ENCODE measurements at places on chromosomes 2 and 18.

GRCh38 chr2:42036413-42036812, 11.4 kb upstream of the PKDCC start:
- no peak for DNase-seq

- no peak for DNase-seq
Measured at GRCh38 chr2:239201531-239201876, 199.3 kb downstream of the HDAC4 start.

DNA sequence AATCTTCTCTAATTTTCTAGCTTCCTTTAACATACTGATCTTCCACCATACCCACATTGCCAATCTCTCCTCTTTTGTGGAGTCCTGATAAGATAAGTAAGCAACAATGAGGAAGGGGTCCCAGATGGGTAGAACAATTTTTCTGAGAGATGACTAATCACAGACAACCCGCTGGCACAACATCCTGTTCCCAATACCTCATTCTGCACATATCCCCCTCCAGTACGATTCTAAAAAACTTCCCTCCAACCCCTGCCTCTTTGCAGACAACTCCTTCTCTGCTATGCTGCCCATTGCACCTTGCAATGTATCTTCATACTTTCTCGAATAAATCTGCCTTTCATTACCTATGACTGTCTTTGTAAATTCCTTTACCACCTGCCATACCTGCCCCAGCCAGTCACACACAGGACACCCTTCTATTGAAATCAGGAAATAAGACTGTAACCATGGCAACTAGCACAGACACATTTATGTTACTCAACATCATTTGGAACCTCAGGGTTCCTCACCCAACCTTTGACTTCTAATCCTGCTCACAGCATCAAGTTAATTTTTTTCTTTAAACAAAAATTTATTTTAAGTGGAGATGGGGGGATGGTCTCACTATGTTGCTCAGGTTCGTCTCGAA, 7.4 kb upstream of the EXOC6B start:
- DNase-seq, result no peak

DNA sequence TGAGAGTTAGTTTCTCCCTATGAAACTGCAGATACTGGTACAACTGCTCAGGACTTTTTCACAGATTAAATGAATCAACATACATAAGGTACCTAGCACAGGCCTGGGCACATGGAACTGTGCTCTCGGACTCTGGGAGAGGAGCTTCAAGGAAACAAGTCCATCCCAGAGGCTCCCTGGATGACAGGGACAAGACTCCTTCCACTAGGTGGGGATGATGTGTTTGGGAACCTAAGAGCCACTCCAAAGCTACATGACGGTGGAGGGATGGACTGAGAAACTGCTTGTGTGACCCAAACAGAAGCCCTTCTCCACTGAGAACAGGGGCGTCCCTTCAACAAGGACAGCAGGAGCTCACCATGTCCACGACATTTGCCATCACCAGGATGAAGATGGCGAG, 37.1 kb downstream of the CENPO start:
- no peak for DNase-seq

DNA sequence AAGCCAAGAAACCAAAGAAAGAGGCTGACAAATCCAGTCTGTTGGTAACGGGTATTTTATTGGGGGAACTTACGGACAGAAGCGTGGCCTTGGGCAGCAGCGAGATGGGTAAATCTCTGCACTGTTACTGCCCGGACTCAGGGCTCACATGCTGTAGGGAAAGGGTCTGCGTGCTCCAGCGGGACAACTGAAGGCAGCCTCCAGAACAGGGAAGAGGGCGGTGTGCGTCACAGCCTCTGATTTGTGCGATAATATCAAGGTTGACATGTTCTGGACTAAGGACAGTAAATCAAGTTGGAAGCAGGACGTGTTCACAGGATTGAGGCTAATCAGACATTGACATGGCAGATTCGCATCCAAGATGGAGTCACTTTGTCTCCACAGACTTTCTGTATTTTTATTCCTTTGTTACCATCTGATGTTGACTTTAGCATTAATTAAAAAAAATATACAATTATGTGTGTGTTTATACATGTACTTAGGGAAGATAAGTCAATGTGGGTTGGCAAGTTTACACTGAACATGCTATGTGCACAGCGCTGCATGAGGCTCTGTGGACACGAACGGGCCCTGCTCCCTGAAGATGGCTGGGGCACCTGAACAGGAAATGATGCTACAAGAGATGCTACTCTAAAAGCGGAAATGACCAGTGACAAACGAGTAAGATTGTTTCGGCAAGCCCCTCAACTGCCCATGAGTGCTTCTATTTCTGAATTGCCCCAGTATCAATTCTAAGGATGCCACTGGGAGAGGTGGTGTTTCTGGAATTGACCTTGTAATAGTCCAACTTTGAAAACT, 22.6 kb upstream of the DCDC2C start:
- DNase-seq, result no peak

- DNase-seq, result no peak
Measured at GRCh38 chr18:62741118-62741566, 25.8 kb downstream of the PHLPP1 start.

GRCh38 chr2:146147448-146148012, 1627.6 kb upstream of the ZEB2 start:
- no peak for DNase-seq

DNA sequence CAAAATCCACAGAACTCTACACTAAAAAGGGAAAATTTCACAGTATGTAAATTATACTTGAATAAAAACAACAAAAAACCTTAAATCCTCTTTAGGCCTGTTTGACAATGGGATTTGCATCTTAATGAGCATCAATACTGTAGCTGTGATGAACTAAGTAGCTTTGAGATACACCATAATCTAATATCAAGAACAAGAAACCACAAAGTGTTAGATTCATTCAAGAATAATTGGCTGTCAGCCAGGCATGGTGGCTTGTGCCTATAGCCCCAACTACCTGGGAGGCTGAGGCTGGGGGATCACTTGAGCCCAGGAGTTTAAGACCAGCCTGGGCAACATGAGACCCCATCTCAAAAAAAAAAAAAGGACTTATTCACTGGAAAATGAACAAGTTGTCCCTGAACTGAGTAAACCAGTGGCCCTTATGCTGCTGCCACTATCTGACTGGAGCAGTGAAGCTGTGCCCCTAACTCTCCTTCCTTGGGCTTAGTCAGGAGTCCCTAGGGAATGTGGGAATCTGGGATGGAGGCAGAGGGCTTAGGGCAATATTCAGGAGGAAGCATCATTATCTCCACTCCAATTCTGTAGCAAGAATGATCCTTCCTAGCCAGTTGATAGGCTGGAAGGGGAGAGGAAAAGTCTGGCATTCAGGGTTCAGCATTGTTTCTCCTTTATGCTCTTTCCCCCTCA, 88.5 kb downstream of the PRKCE start:
- peak; percentile 5 for DNase-seq

DNA sequence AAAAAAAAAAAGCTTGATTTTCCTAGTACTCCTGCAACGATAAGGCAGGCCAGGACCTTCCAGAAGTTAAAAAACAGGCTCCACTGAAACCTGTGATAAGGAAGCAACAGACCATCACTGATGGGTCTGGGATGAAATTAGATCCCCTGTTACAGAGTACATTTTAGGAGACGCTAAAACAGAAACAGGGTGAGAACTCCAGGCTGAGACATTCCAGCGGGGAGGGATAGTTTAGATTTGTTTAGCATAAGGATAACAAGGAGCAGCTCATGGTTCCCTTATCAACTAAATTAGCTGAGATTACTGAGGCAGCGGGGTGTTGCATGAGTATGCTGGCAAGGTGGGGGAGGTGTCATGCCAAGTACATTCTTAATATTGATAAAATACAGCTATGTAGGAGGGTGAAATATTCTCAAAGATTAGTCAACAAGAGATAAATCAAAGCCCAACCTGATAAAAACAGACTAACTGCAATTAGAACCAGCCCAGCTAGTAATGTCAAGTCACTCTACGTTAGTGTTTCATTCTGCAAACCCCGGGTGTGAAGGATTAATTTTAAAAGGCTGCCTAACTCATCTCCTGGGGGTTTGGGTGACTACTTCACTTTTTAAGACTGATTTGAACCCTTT, 75.0 kb upstream of the BZW1 start:
- DNase-seq, result no peak

GRCh38 chr2:111178730-111179405, 58.2 kb downstream of the BCL2L11 start:
- no peak for DNase-seq

GRCh38 chr2:226984750-226985582, 149.1 kb downstream of the RHBDD1 start:
- peak; percentile 70 for DNase-seq

GRCh38 chr18:50472941-50473340, 86.9 kb upstream of the MAPK4 start:
- DNase-seq, result no peak

Measured in NCI-H1105 treated with DMSO at 0.1 percent for 48 hours (cell line).